ENCODE measurements at places on chromosomes 1 and 21.

- no peak for DNase-seq
Observed at GRCh38 chr1:48645883-48646282, 130.8 kb downstream of the BEND5 start.

- DNase-seq, result no peak
Observed at GRCh38 chr1:7232441-7233236, 447.4 kb downstream of the CAMTA1 start.

DNA sequence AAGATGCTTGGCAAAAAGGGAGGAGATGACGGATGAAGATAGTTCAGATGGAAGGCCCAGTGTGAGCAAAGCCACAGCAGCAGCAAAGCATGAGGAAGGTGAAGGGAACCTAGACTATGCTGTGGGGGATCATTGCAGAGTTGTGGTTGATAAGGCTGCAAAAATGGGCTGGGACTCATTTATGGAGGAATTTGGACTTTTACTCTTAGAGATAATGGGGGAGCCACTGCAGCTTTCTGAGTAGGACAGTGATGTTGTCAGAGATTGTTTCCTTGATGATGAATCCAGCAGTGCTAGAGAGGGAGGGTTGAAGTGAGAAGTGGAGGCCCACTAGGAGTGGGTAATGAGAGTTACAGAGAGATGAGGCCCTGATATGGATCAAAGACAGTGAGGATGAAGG is 2.1 kb upstream of the C8A start:
- no peak for DNase-seq

GRCh38 chr1:116706123-116706522 is 38.6 kb upstream of the IGSF3 start:
- DNase-seq, result no peak

DNA sequence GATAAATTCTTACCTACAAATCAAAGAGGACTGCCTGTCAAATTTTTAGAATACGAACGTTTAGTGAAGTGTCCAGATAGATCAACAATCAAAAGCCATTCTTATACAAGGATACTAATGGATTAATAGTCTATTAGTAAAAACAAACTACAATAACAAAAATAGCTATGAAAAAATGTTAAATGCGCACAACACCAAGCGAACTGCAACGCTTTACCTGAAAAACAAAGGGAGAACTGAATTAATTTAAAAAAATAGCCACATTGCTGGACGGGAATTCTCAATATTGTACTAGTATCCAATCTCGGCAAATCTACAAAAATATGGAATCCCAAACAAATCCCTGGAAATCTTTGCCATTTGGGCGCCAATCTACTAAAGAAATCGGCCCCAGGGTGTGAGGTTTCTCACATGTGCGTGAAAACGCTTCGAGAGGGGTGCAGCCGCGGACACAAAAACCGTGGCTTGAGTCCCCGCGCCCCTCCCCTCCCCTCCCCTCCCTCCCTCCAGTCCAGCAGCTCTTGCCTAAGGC is 55.6 kb downstream of the TRAF5 start:
- no peak for DNase-seq

DNA sequence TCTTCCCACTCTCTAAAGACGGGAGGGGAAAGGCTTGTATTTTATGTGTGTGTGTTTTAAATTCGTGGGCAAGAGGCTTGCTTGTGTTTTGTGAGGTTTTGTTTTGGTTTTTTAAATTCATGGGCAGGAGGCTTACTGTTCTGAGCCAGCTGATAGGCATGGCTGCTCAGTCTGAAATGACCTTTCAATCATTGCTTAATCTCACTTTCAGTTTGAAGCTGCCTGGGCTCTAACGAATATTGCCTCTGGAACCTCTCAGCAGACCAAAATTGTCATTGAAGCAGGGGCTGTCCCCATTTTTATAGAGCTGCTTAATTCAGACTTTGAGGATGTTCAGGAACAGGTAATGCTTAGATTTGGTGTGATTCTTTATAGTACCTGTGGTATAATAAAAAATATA is 20.3 kb upstream of the TXLNA start:
- DNase-seq, result no peak

- DNase-seq, result no peak
Observed at GRCh38 chr1:236540813-236541465, 17.2 kb downstream of the LGALS8 start.

DNA sequence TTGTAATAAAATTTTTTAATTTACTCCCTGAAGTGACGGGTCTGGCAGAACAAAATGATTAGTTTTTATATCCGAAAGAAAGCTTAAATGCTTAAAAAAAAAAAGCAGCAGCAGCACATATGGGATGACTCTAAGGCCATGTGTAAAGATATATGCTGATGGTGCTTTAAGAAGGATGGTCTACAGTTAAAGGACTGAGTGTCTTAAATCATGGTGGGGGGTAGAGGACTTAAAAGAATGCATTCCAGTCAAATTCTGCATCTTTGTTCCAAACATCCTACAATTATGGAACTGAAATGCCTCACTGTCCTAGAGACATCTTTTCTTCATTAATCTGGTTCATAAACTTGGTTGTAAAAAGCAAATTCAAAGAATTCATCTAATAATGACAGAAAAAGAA is 7.0 kb downstream of the KDM5B start:
- no peak for DNase-seq

DNA sequence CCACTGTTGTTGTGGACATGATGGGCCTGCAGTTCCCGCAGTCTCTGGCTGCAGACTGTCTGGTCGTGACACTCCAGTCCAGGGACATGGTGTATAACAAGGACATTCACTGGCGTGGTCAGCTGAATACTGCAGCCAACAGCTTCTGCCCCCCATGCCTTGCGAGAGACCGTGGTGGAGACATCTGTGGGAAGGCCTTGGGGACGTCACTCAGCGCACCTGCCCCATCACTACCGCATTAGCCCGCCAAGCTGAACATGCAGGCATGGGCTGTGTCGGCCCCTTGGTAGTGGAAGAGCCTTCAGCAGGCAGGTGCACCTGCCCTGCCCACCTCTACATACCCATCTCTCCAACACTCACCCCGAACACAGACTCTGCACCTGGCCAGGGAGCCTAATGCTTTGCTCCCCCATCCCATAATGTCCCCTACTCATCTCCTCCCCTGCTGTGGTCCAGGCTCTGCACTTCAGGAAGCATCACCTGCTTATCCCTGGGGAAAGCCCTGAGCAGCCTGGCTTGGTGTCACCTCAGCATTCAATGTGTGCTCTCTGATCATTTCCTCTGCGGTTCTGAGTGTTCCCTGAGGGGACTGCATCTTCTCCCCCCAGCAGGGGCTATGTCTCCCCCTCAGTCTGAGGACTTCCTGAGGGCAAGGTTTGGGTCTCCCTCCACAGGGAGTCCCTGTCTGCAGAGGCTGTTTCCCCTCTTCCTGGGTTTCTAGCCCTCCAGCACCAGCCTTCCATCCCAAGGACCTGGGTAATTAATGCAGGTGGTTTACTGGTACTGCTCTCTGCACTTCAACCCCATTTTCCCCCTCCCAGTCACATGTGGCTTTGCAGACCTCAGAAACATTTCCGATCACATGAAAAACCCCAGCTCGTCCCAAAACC is 3.2 kb downstream of the PGLYRP4 start:
- DNase-seq, result no peak

DNA sequence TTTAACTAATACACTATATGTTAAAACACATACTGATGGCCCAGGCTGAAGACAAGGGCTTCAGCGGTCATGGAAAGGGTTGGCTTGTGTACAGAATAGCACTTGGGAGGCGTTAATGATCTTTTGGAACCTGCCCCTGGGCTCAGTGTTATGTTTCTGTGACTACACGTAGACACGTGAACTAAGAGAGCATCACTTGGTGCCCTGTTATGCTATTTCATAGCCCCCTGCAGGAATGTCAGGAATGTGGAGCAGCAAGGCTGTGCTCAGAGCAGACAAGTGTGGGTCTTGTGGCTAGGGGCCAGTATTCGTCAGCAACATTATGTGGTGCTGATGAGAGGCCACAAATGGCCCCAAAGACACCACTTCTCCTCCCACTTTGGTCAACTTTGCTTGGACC is 132.4 kb downstream of the MAP3K21 start:
- DNase-seq, result no peak

DNA sequence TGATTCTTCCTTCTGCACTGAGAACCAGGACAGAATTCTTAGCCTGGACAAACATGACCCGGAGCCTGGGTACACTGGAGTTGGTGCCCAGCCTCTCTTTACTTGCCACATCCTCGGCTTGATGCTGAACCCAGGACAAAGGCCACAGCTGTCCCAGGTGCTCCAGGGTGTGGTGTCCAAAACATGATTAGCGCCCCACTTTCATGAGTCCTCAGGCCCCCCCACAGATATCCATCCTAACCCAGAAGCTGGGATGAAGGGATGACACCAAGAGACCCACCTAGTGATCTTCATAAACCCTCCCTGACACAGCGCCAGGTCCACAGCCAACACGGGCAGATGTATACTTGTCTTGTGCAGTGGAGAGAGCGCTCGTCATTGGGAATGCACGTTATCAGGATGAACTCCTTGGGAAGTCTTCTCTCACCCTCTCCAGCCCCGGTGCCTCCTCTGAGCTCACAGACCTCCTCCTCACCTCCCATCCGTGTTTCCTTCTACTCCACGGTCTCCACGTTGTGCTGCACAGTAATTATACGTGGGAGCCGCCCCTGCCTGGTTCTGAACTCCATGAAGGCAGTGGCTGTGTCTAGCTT is 3.6 kb downstream of the ABCA4 start:
- no peak for DNase-seq

GRCh38 chr1:23555270-23555985 is 3.9 kb downstream of the ID3 start:
- DNase-seq, result no peak

DNA sequence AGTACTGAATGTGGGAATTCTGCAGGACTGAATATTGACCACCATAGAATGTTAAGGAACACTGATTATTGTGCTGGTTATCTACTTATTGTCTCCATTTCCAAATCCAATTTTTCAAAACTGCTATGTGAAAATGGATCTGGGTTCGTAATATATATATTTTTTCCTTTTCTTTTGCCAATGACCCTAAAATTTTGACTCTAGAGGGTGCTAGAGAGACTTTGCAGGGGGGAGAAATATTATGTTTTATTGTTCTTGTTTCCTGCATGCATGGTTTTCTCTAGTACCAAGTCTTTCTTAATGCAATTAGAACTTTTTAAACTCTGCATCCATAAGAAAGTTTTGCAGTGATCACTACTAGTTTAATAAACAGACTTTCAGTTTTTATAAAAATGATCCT is 1256.9 kb downstream of the BRINP3 start:
- DNase-seq, result no peak

GRCh38 chr1:18957532-18958300 is 1.2 kb upstream of the IFFO2 start:
- no peak for DNase-seq

DNA sequence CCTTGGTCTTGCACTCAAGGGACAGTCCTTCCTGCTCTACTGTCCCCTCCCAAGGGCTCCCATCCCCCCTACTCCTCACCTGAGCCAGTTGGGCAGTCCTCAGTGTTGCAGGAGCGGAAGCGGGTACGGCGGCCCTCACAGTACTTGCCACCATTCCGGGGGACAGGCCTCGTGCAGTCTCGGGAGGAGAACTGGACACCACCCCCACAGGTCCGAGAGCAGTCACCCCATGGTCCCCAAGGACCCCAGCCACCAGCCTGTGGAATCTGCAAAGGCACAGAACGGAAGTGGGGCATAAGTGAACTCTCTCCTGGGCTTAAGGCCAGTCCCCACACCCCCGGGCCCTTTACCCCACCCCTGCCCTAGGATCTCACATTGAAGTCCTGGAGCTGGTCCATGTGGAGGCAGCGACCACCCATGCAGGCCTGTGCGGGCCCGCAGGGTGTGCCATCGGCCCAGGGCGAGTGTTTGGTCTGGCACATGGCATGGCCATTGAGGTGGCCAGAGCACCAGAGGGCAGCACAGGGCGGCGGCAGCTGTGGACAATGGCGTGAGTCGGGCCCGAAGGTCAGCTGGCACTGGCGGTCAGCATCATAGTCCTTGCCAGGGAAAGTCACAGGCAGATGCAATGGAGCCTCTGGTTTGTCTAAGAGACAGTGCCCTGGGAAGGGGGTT is 5.2 kb downstream of the ADAMTS4 start:
- DNase-seq, result no peak

GRCh38 chr21:32545948-32546441 is 39.3 kb downstream of the TCP10L start:
- DNase-seq, result no peak

GRCh38 chr1:2084306-2084705 is 34.1 kb downstream of the PRKCZ start:
- no peak for DNase-seq

- DNase-seq, result no peak
Observed at GRCh38 chr1:27885621-27886352, 13.4 kb downstream of the THEMIS2 start.

- peak; percentile 87 for DNase-seq
Observed at GRCh38 chr1:98323906-98324358, 337.6 kb upstream of the SNX7 start.

GRCh38 chr1:214843281-214843680 is 239.3 kb upstream of the KCNK2 start:
- no peak for DNase-seq

- no peak for DNase-seq
Observed at GRCh38 chr1:3779265-3779911, 6.8 kb downstream of the SMIM1 start.

GRCh38 chr1:162327144-162327787 is 49.4 kb downstream of the SPATA46 start:
- no peak for DNase-seq

DNA sequence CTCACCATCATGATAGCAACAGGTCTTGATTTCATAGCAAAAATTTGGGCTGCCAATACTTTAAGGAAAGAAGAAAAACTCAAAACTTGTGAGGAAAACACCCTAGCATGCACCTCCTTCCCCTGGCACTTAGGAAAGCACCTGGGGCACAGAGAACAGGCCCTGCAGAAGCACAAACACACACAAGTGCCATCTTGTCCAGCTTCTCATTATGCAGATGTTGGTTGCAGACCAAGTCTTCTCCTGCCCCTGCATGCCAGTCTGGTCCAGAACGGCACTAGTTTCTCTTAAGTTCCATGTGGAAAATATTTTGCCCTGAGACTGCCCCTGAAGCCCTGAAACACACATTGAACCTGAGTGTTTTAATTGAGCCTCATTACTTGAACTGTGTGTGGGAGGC is 6.3 kb upstream of the ETV3 start:
- DNase-seq, result no peak

DNA sequence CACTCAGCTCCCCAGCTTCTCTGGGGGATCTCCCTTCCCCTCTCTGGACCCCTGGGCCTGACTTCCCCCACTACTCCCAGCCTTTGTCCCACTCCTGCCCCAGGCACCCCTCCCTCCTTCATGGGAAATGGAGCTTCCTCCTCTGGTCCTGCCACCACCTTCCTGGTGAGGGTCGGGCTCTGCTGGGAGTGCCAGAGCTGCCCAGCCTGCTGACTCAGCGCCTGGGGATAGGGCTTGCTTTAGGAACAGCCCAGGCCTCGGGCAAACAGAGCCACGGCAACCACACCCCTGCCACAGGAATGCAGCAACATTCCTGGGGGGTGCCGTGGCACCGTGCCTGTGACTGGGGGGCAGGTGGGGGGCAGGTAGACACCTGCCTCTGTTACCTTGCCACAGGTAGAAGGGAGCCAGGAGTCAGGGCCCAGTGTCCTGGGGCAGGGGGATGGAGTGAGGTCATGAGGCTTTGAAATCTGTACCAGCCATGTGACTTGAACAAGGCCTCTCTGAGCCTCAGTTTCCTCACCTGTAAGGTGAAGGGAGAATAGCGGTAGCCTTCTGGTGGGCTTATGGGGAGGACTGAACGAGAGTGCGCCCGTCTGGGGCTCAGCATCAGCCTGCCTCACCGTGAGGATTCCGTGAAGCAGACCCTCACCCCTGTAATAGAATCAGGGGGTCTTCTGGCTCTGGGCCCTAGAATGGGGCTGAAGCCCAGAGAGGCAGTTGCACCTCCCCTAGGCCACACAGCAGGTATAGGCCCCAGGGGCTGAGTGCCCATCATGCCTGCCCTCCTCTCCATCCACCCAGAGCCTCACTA is 17.8 kb upstream of the EPHA2 start:
- peak; percentile 31 for DNase-seq
